ENCODE measurements at places on chromosomes 16 and 17. TPM values are rescaled to one million over a fixed set of nuclear protein-coding genes. Genes with fewer than 3 reads are reported as not detected.

Gene CCL7
- not detected for total RNA-seq

Gene SEZ6
- total RNA-seq, result not detected

Gene GPR179
- 0.16 TPM for total RNA-seq

Gene NUPR1
- total RNA-seq, result 26.2 TPM

DNA sequence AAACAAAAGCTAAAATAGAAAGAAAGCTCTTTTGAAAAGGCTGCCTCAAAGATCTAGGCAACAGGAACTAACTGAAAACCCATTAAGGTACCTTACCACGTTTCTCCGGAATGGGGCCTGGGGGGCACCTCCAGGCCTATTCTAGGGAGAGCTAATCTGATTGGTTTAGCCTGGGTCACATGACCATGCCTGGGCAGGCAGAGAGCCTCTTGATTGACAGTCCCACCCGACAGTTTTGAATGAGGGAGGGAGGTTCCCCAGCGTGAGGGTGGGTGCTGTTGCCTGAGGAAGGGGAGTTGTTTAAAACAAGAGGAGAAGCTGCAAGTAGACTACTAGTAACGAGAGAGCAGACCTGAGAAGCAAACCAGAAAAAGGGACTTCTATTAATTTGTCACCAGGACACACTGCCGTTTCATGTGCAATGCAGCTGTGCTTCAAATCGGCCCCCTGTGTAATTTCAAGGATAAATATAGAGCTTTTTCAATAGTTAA is 143.4 kb upstream of the HS3ST2 start:
- H3K27ac ChIP-seq, result no peak overlapping the region
- H3K4me3 ChIP-seq, result no peak overlapping the region
- H3K36me3 ChIP-seq, result no peaks in the 10 kb centered on the region
- H3K27me3 ChIP-seq, result no peaks in the 10 kb centered on the region

DNA sequence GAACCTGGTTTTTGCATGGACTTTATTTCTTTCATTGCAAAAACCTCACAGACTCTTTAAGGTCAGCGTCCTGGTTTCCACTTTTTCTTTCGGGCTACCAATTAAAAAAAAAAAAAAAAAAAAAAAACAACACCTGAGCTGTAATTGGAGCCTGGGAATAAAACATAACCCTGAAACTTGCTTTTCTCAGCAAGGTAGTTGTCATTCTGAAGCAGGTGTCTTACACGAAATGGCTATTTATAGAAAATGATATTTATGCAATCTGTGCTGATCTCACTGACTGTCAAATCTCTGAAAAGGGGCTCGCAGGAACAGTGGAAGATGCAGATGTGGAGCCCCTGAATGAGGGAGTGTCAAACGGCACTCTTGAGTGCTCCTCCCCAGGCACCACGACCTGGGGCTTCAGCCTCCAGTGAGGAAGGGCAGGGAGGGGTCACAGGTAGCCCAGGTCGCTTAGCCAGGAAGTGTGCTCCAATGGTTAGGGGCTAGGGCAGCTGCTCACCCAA is 10.4 kb upstream of the COTL1 start:
- H3K4me3 ChIP-seq, result no peak overlapping the region
- no peaks in the 10 kb centered on the region for H3K4me1 ChIP-seq
- no peaks in the 10 kb centered on the region for H3K27me3 ChIP-seq
- DNase-seq, result no peak

- H3K27me3 ChIP-seq, result no peaks in the 10 kb centered on the region
- H3K4me1 ChIP-seq, result no peaks in the 10 kb centered on the region
- DNase-seq, result no peak
These were observed 42.5 kb upstream of the KSR1 start for GRCh38 chr17:27413792-27414191.
